Activated CD4-positive, alpha-beta T cell treated with anti-CD3 and anti-CD28 coated beads, Interleukin-2, amount 10 ng/mL, durations not matched to agents 7 days and 5 days (primary cell): ENCODE measurements at places on chromosomes 7 and 10.

GRCh38 chr10:53601260-53601875 is 828.8 kb upstream of the MBL2 start:
- DNase-seq: peak; percentile 6

DNA sequence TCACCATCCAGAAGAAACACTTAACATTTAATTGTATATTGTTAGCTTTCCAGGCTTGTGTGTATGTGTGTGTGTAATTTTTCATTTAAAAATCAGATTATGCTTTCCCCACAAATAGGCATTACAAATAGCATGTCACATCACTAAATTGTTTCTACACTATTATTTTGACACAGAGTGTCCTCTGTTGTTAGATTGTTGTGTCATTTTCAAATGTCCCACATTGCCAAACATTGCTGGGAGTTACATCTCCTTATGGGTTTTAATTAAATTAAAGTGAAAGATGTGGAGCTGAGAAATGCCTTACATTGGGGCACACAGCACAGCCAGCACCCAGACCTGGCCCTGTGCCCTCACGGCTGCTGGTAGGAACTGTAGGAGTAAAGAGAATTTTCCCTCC is 295.6 kb downstream of the ZEB1 start:
- no peak for DNase-seq

GRCh38 chr10:78996792-78997129 is 72.0 kb upstream of the ZMIZ1 start:
- no peak for DNase-seq

DNA sequence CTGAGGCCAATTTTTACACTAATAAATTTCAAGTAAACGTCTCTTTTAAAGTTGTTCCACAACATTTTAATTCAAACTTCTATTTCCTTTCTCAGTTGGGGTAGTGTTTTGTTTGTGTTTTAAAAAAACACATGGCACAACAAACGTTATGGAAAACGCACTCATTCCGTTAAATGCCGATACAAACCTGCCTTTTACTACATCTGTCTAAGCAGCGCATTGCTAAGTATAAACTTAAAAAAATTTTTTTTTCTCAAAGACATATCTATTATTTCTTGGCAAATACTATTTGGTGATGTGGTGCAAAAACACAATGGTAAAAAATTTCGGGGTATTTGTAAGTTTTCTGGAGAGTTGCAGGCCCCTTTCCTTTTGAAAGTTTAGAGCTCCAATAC is 1.4 kb downstream of the SKIDA1 start:
- no peak for DNase-seq

DNA sequence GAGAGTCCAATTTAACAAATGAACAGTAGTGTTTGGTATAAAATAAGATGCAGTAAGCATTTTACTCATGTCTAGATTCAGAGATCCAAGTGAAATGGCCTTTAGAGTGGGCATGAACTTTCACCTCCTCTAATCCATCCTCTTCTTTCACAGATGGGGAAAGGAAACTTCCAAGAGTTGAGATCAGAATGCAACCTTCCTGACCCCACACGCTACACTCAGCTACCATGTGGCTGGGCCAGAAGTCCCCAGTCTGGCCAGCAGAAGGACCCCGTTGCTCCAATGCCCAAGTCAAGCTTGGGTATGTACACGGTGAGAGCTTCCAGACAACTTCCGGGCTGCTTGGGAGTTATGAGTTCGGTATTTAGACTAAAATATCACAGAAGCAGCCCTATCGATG is 228.0 kb downstream of the ELMO1 start:
- DNase-seq: no peak

DNA sequence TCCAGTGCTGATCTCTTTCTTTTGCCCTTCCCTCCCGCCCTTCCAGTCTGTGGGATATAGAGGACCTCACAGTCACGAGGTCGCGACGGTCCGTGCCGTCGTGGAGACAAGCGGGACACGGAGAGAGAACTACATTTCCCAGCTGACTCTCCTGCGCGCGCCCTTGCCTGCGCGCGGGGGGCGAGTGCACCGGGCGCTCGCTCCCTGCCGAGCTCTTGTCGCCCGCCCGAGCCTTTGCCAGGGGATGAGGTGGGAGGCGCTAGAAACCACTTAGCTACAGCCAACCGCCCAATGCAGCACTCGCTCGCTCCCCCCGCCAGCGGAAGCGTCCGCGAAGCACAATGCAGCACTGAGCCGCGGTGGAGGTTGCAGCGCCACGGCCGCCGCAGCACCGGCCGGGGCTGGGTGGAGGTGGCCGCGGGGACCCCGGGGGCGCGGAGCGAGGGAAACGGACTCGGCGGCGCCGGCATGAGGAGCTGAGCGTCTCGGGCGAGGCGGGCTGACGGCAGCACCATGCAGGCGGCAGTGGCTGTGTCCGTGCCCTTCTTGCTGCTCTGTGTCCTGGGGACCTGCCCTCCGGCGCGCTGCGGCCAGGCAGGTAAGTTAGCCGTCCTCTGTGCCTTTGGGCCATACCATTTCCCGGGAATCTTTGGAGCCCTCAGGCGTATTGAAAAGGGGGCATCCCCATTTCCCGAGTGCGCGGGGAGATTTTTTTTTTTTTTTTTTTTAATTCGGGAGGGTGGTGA is at the start of gene ADAM22:
ADAM22 (plus strand) TSS at position 299 of the 746 bp plus-strand sequence; CDS start at position 514, 215 bp downstream.
- peak; percentile 79 for DNase-seq

DNA sequence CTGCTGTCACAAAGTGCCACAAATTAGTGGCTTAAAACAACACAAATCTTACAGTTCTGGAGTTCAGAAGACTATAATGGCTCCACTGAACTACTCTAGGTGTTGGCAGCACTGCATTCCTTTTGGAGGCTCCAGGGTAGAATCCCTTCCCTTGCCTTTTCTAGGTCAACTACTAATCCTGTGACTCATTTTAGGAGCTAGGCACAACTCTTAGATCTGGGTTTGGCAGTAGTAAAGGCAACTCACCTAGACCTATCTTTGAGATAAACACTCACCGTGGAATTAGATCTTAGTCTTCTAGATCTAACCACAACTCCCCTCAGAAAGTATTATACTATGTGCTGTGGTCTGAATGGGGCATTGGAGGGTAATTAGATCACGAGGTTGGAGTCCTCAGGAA is 60.4 kb downstream of the ANKIB1 start:
- no peak for DNase-seq

GRCh38 chr7:3911685-3912084 is 610.6 kb downstream of the SDK1 start:
- no peak for DNase-seq

GRCh38 chr10:79350407-79351154 is 3.3 kb downstream of the PPIF start:
- no peak for DNase-seq

DNA sequence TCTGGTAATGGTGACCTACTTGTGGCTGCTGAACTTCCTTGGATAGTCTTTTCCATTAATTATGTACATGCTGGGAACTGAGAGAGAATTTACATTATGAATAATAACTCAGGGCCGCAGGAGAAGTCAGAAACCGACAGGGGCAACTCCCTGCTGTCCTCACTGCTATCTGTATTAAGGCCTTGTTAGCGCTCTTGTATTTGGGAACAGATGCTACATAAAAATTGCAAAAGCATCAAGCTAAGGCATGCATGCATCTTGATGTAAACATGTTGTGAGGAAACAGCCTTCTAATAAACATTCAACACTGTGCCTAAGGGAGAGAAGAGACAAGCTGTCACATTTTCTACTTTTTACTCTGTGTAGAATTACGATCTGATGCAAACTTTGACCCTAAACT is 158.4 kb downstream of the PARD3 start:
- DNase-seq: no peak

GRCh38 chr10:80356989-80357850 is 639 bp downstream of the DYDC2 start:
- DNase-seq: peak; percentile 7

GRCh38 chr7:89839329-89839728 is 314.9 kb upstream of the STEAP1 start:
- no peak for DNase-seq

DNA sequence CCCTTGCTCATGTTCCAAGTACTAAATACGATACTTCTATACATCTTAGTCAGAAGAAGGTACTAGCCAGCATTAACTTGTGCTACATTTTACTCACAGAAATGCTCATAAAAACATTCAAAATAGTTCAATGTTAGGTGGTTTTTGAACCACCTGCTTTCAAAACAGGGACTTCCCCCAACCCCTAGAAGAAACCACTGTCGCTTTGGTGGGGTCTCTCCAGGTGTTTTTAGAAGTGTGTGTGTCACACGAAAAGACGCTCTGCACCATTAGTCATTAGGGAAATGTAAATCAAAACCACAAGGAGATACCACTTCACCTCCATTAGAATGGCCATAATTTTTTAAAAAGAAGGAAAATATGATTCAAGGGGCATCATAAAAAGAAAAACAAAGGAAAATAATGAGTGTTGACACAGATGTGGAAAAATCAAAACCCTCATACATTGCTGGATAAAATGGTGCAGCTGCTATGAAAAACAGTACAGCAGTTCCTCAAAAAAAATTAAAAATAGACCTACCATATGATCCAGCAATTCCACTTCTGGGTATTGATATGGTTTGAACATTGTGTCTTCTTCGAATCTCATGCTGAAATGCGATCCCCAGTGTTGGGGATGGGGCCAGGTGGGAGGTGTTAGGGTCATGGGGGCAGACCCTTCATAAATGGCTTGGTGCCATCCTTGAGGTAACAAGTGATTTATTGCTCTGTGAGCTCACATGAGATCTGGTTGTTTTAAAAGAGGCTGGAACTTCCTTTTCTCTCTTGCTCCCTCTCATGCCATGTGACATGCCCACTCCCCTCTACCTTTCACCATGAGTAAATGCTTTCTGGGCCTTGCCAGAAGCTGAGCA is 74.2 kb downstream of the MALSU1 start:
- peak; percentile 48 for DNase-seq

DNA sequence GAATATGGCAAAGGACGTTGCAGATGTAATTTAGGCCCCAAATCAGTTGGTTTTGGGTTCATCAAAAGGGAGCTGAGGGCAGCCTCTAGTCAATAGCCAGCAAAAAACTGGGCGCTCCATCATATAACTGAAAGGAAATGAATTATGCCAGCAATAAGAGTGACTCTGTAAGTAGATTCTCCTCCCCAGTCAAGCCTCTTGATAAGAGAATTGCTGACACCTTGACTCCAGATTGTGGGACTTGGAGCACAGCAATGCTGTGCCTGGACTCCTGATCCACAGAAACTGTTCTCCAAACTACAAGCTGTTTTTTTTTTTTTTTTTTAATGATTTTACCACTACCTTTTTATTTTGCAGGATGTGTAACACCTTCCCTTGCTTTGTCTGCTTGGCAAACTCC is 25.5 kb downstream of the ZFAND4 start:
- no peak for DNase-seq

GRCh38 chr10:114491419-114491818 is 87.1 kb upstream of the AFAP1L2 start:
- no peak for DNase-seq

DNA sequence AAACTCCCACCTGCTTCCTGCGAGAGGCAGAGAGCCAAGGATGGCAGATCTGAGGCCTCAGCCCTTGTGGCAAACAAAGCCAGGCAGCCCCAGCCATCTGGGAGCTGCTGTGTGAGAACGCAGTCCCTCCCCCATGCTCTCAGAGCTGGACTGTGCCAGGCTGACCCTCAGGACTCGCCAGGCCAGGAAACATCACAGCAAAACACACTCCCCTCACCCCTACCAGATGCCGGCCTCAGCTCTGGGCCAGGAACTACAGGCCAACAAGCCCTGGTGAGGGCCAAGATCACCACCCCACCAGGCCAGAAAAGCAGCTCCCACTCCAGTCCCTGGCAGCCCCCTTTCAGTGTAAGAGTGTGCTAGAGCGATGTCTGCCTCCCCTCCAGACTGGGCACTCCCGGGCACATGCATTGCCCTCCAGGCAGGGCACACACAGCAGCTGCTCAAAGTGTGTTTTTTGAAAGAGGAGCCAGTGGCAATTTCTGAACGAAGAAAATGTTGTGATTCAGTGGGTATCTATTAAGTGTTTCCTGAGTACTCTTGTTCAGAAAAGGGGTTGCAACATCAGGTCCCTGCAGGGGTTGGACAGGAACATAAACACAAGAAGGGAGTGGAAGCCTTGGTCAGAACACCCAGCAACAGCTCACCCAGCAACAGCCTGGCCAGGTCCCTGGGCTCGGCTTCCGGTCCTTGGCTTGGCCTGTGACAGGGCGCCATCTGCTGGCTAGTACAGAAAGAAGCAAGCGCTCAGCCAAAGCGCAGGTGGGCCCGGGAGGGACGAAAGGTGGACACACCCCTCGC is 18.3 kb downstream of the LRRC20 start:
- peak; percentile 89 for DNase-seq

GRCh38 chr10:18140957-18141845 is 977 bp downstream of the CACNB2 start:
- DNase-seq: no peak

GRCh38 chr10:82874671-82875070 is 999.7 kb downstream of the NRG3 start:
- no peak for DNase-seq

- DNase-seq: no peak
Observed at GRCh38 chr7:2554661-2555111, 638 bp downstream of the BRAT1 start.
